Endodermal cell (in vitro differentiated cells): ENCODE measurements at places on chromosomes 4 and X. TPM values are rescaled to one million over a fixed set of nuclear protein-coding genes. Genes with fewer than 3 reads are reported as not detected.

DNA sequence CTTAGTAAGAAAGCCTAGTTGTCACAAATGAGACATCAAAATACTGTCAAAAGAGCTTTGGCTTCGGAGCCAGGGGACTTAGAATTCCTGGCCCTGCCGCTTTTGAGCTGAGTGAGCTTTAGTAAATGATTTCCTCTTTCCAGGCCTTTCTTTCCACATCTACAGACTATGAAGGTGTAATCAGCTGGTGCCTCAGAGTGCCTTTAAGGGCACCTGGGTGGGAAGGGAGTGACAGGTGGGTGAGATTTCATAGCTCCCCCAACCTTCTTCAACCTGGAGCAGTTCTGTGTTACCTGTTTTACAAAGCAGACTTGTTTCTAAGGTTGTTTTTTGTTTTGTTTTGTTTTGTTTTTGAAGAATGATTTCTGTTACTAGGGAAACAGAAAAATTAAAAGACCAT is 154.7 kb upstream of the BOD1L1 start:
- no peak for DNase-seq

DNA sequence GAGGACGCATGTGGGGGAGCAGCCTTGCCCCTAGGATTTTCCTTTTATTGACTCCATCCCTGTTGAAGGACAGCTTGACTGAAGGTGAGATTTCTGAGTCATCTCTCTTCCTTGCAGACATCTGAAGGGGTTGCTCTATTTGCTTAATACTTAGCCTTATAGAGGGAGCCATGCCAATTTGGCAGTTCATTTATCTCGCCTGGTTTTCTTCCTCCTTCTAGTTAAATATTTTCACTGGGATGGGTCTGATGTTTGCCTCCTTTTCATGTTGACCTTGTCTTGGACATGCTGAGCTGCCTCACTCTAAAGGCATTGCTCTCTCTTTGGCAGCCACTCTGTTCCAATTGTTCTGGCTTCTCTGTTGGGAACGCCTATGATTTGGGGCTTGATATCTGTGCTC is 151.0 kb upstream of the PSAPL1 start:
- no peak for DNase-seq

DNA sequence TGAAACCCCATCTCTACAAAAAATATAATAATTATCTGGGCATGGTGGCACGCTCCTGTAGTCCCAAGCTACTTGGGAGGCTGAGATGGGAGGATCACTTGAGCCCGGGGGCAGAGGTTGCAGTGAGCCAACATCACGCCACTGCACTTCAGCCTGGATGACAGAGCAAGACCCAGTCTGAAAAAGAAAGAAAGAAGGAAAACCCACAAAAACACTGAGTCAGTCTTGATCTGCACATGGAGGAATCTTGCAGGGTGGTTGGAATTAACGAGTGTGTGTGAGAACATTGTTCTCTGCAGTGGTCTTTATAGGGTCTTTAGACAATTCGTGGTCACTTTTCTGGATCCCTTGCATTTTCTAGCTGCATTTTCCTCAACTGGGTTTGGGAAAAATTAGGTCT is 23.2 kb downstream of the ADD1 start:
- DNase-seq = no peak

GRCh38 chr4:159146488-159146887 is 43.6 kb downstream of the RAPGEF2 start:
- DNase-seq = no peak

GRCh38 chrX:130828641-130829040 is 74.4 kb downstream of the ENOX2 start:
- no peak for DNase-seq

DNA sequence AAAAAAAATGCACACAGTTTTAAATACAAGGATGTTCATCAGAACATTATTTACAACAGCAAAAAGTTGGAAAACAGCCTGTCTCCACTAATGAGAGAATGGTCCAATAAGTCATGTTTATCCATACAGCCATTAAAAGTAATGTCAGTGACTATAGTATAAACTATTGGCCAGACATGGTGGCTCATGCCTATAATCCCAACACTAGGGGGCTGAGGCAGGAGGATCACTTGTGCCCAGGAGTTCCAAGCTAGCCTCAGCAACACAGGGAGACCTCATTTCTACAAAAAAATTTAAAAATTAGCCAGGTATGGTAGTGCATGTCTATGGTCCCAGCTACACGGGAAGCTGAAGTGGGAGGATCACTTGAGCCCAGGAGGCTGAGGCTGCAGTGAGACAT is 48.1 kb upstream of the IL13RA1 start:
- peak; percentile 45 for DNase-seq

- DNase-seq = no peak
Observed at GRCh38 chr4:130183096-130183495, 1087.1 kb downstream of the C4orf33 start.

The ENPP6 gene
- total RNA-seq = 0.07 TPM in 1 of 2 replicates, not detected in the other

The CT45A2 gene
- not detected in 2 replicates for total RNA-seq

The HPF1 gene
- total RNA-seq = 33.6 to 60.7 TPM (median 50.5 TPM) in 3 replicates

The P2RY10 gene
- total RNA-seq = 0.33 to 0.78 TPM in 2 of 3 replicates, not detected in the other
